ENCODE measurements at places on chromosomes 4 and X.

DNA sequence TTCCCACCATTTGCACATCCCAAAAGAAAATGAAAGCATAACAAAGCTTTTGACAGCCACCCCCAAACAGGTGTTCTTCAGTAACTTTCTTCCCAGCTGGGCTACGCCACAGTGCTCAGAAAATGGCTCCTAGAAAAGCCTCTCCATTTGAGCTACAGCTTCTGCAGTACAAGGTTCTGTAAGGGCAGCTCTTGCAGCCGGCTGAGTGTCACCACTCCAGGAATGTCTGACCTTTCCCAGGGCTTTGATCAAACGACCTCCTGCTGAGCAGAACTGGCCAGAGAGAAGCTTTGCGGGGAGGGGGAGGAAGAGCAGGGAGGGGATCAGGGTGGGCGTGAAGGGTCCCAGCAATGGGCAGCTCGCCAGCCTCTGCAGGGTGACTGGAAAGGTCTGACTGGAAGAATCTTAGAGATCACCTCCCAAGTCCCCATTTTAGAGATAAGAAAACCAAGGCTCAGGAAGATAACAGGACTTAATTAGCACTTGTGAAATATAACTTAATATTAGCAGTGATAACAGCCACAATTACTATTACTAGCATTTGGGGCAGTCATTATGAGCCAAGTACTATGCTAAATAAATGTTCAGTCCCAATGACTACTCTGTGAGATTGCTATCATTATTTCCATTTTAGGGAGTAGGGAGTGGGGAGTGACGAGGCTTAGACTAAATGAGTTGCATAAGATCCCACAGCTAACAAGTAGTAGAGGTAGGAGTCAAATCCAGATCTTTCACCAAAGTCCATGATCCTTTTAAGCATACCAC lies 51.1 kb downstream of the LEF1 start:
- DNase-seq = no peak
- no peak overlapping the region for H3K27ac ChIP-seq
- no peaks in the 10 kb centered on the region for H3K4me1 ChIP-seq
- H3K4me3 ChIP-seq = no peak overlapping the region
- no peaks in the 10 kb centered on the region for H3K36me3 ChIP-seq

GRCh38 chr4:41133454-41134018 lies 80.8 kb downstream of the APBB2 start:
- no peak overlapping the region for H3K4me3 ChIP-seq
- no peak overlapping the region for H3K27ac ChIP-seq
- DNase-seq = no peak
- H3K36me3 ChIP-seq = peaks cover 4% of the 10 kb centered on the region
- peaks cover 22% of the 10 kb centered on the region for H3K4me1 ChIP-seq
- no peaks in the 10 kb centered on the region for H3K27me3 ChIP-seq

DNA sequence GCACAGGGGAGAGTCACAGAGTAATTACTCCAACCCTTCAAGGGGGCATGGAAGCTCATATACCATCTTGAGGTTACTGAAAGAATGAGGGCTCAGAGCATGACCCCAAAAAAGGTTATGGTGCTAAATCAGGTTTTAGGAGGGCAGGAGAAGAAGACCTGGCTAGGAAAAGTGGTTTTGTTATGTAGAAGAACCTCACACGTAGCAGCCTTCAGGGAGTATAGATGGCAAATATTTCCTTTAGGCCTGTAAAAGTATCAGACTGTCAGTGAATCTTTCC lies 102.0 kb upstream of the PDE5A start:
- H3K4me1 ChIP-seq = peaks cover 83% of the 10 kb centered on the region
- peak overlapping the region; percentile 48 for H3K27ac ChIP-seq
- H3K4me3 ChIP-seq = no peak overlapping the region
- no peaks in the 10 kb centered on the region for H3K27me3 ChIP-seq
- H3K36me3 ChIP-seq = no peaks in the 10 kb centered on the region

DNA sequence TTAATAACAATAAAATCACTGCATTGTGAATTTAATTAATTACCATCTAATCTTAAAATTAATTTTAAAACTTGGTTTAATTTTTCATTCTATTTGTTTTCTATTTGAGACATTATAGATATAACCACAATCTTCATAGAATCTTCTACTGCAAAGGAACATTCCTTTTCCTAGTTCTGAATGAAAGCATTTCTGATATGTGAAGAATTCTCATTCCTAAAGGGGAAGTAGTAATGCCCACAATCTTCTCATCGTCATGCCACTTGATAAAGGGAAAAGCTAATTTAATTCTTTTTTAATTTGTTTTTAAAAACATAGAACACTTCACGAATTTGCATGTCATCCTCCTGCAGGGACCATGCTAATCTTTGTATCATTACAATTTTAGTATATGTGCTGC lies 23.7 kb downstream of the MGARP start:
- no peak for DNase-seq
- no peaks in the 10 kb centered on the region for H3K27me3 ChIP-seq
- no peak overlapping the region for H3K4me3 ChIP-seq

- peak; percentile 51 for DNase-seq
- H3K27me3 ChIP-seq = no peaks in the 10 kb centered on the region
- peaks cover 51% of the 10 kb centered on the region for H3K36me3 ChIP-seq
- peak overlapping the region; percentile 3 for H3K27ac ChIP-seq
Measured at GRCh38 chr4:183449193-183449882, 4.9 kb downstream of the CDKN2AIP start.

DNA sequence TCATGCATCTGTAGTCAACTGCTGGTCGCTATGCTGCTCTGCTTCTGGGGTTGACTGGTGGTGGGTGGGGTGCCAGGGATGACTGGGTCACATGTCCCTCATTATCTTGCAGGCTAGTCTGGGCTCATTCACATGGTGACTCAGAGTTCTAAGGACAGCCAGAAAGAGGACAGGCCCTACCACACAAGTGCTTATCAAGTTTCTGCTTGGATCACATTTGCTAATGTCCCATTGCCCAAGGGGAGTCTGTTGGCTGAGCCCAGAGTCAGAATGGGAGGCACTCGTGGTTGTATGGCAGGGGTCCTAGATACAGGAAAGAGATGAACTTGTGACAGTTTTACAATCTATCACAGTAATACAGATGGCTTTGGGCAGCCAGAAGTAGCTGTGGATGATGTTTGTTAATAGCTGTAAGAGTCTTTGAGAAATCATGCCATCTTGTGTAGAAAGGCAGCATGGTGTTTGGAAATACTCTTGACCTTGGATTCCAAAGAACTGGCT lies 221.3 kb downstream of the GPAT3 start:
- no peak overlapping the region for H3K27ac ChIP-seq
- H3K36me3 ChIP-seq = no peaks in the 10 kb centered on the region
- no peak overlapping the region for H3K4me3 ChIP-seq
- H3K4me1 ChIP-seq = no peaks in the 10 kb centered on the region

GRCh38 chr4:168398589-168398988 lies 80.0 kb upstream of the DDX60 start:
- no peak overlapping the region for H3K4me3 ChIP-seq
- no peak overlapping the region for H3K27ac ChIP-seq
- DNase-seq = no peak
- H3K36me3 ChIP-seq = peaks cover 23% of the 10 kb centered on the region

DNA sequence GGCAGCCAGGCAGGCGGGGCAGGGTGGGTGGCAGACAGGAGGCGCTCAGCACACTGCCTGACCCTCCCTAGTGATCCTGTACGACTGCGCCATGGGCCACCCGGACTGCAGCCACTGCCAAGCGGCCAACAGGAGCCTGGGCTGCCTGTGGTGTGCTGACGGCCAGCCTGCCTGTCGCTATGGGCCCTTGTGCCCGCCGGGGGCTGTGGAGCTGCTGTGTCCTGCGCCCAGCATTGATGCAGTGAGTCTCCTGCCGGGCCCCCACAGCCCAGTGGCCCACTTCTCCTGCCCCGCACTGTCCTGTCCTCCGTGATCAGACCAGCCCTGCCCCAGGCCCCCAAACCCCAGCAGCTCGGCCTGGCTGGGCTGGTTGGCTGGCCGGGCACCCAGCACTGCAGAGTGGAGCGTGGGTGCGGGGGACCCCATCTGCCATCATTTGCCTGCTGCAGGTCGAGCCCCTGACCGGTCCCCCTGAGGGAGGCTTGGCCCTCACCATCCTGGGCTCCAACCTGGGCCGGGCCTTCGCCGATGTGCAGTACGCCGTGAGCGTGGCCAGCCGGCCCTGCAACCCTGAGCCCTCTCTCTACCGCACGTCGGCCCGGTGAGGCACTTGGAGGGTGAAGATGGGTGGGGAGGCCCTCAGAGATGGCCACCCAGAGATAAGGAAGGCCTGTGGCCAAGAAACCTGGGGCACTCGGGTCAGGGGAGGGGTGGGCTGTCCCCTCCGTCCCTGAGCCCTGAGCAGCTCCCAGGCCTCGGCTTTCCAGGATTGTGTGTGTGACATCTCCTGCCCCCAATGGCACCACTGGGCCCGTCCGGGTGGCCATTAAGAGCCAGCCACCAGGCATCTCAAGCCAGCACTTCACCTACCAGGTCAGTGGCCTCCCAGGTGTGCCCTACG lies 7.6 kb downstream of the PLXNB3 start:
- DNase-seq = no peak
- H3K4me1 ChIP-seq = peaks cover 3% of the 10 kb centered on the region
- H3K36me3 ChIP-seq = no peaks in the 10 kb centered on the region
- H3K27ac ChIP-seq = no peak overlapping the region
- no peaks in the 10 kb centered on the region for H3K27me3 ChIP-seq

DNA sequence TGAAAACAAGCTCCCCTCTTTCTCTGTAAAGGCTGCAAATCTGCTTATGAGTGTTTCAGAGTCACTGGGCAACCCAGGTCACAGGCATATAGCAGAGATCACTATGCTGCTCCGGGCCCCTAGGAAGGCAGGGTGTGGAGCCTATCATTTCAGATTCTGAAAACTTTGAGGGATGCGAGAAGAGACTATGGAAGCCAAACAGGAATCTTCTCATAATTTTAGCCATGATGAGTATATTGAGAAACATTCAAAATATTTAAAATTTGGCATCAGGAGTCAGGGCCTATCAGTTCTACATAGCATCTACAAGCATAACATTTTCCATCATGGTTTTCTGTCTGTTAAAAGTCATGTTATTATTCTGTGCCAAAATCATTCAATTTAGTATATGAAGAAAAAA lies 61.7 kb upstream of the ATXN3L start:
- peaks cover 36% of the 10 kb centered on the region for H3K4me1 ChIP-seq
- no peaks in the 10 kb centered on the region for H3K36me3 ChIP-seq
- peak overlapping the region; percentile 79 for H3K27ac ChIP-seq

- H3K27ac ChIP-seq = no peak overlapping the region
- no peak for DNase-seq
- no peaks in the 10 kb centered on the region for H3K36me3 ChIP-seq
- no peak overlapping the region for H3K4me3 ChIP-seq
- H3K27me3 ChIP-seq = no peaks in the 10 kb centered on the region
Measured at GRCh38 chr4:61553557-61554125, 353.5 kb downstream of the ADGRL3 start.

DNA sequence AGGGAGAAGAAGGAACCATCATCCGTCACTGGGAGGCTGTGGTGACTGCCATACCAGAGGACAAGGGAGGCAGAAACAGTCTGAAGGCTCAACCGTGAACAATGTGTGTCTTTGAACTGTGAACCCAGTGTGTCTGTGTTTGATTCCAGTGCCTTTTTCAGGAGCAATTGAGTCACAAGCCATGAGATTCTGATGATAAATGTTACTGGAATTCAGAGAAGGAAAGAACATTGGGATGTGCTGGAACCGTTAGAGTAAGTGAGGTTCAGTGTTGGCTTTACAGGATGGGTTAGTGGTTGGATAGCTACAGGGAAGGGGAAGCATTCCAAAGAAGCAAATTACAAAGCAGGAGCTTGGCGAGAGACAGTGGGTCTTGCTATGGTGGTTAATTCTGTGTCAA lies 464.4 kb downstream of the TRIML1 start:
- peak; percentile 1 for DNase-seq
- no peak overlapping the region for H3K4me3 ChIP-seq
- no peaks in the 10 kb centered on the region for H3K36me3 ChIP-seq
- no peak overlapping the region for H3K27ac ChIP-seq
- no peaks in the 10 kb centered on the region for H3K27me3 ChIP-seq

DNA sequence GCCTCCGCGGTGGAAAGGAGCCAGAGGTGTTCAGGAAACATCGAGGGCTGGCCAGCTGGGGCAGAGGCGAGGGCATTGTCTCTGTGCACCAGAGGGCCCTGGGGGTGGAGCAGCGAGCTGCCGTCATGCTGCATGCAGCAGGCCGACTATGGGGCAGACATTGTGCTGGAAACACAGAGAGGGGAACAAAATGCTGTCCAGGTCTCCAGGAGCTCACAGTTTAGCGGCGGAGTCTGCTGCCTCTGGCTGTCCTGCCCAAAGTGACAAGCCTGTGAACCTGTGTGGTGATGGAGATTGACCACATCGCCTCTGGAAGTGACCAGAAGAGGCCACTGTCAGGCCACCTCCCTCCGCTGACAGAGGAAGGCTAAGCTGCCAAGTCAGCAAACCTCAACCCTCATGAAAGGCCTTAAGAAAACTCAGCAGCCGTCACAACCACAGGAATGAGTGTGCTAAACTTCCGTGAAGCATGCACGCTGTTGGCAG lies 20.1 kb upstream of the SASH3 start:
- no peaks in the 10 kb centered on the region for H3K27me3 ChIP-seq
- H3K4me3 ChIP-seq = no peak overlapping the region
- peak; percentile 53 for DNase-seq
- no peaks in the 10 kb centered on the region for H3K4me1 ChIP-seq
- H3K27ac ChIP-seq = no peak overlapping the region

- no peak for DNase-seq
- no peak overlapping the region for H3K4me3 ChIP-seq
- H3K4me1 ChIP-seq = no peaks in the 10 kb centered on the region
- H3K36me3 ChIP-seq = no peaks in the 10 kb centered on the region
Measured at GRCh38 chr4:108519911-108520601, 100.3 kb upstream of the RPL34 start.

DNA sequence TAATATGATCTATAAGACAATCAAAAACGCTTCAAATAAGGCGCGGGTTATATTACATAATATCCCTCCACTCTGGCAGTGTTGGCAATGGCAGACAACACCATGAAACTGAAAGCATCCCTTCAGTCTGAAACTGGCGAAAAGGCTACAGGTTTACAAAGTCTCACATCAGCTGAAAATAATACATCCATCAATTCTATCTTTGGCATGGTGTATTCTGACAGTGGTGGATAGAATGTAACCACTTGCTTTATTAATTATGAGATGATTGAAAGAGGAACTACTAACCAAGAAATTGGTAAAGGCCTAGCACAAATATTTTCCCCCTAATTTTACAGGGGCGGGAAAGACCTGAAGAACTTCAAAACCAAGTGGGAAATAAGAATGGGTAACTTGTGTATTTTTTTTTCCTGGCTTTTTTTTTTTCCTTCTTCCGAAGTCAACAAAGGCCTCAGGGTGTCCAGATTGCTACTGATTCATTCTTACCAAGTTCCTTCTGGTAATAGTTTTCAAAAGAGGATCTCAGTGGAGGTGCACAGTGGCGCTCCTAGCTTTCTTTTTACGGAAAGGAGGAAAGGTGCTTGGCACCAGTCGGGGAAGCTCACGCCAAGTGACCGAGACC lies 728 bp downstream of the UBA6 start:
- peaks cover 28% of the 10 kb centered on the region for H3K4me1 ChIP-seq
- peak; percentile 64 for DNase-seq
- no peaks in the 10 kb centered on the region for H3K36me3 ChIP-seq
- no peaks in the 10 kb centered on the region for H3K27me3 ChIP-seq

DNA sequence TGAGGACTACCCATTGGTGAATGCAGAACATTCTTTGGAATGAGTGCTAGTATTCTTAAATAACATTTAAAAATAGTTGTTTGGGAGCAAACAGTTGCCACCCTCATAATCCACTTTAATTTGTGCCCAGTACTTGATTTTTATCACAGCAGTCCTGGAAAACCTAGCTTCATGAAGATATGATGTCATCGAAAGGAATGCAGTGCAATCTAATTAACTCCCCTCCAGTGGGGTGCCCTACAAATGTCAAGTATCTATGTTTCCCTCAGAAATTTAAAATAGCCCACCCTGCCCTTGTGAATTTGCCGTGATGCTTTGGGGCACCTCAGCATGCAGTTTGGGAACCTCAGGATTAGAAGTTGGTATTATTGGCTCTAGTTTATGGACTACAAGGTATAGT lies 5.4 kb downstream of the RAB9A start:
- peak overlapping the region; percentile 33 for H3K27ac ChIP-seq
- H3K36me3 ChIP-seq = no peaks in the 10 kb centered on the region
- peak; percentile 35 for DNase-seq
- H3K27me3 ChIP-seq = no peaks in the 10 kb centered on the region
